Hippocampal formation (tissue), 2 donors: ENCODE measurements at places on chromosomes 4 and X.

GRCh38 chr4:18075823-18076433 lies 54.4 kb upstream of the LCORL start:
- no peak for DNase-seq

DNA sequence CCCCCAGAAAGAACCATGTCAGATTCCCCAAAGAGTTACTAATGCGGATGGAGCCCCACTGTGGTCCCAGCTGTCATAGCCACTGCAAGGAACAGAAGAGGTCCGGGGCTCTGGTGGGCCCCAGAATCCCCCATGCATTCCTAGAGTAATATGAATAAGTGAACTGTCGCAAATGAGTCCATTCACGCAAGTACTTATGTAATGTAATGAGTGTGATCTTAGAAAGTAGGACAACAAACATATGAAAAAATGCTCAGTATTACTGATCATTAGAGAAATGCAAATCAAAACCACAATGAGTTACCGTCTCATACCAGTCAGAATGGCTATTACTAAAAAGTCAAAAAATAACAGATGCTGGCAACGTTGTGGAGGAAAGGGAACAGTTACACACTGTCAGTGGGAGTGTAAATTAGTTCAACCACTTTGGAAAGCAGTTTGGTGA lies 141.5 kb upstream of the RBPJ start:
- no peak for DNase-seq

GRCh38 chr4:95197353-95197752 lies 351.4 kb downstream of the UNC5C start:
- DNase-seq, result no peak

- no peak for DNase-seq
Observed at GRCh38 chr4:6092971-6093370, 74.7 kb upstream of the C4orf50 start.

GRCh38 chr4:145703850-145704497 lies 24.0 kb downstream of the C4orf51 start:
- no peak for DNase-seq

DNA sequence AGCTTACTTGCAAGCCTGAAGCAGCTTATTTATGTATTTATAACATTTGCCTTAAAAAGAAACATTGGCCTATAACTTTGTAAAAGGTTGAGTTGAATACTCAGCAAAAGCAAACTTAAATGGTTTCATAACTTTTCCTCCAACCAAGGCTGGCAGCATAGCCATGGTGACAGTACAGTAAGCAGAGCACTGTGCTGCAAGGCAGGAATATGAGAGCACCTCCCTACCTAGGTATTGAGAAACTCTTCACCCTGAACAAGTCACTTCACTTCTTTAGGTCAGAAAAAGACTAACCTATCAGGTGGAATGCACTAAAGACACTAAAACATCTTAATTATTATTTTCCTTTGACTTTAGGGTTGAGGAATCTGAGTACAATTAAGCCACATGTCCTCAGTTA lies 63.9 kb upstream of the GYPA start:
- no peak for DNase-seq

GRCh38 chr4:25799522-25799921 lies 63.3 kb downstream of the SEL1L3 start:
- DNase-seq, result no peak

DNA sequence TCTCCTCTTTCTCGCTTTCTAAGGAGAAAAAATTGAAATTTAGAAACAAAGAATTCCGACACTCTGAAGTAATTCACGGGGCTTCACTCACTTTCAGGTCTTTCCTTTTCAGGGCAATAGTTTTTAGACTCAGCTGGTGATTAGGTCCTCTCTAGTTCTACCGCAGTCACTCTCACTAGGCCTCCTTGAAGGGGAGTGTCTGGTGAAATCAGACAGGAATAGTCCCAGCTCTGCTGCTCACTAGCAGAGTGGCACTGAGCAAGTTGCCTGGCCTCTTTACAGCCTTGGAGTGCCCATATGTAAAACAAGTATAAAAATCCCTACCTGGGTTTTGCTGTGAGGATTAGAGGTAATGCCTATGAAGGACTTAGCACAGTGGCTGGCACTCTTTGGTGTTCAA lies 64.1 kb downstream of the NEUROG2 start:
- DNase-seq, result no peak

DNA sequence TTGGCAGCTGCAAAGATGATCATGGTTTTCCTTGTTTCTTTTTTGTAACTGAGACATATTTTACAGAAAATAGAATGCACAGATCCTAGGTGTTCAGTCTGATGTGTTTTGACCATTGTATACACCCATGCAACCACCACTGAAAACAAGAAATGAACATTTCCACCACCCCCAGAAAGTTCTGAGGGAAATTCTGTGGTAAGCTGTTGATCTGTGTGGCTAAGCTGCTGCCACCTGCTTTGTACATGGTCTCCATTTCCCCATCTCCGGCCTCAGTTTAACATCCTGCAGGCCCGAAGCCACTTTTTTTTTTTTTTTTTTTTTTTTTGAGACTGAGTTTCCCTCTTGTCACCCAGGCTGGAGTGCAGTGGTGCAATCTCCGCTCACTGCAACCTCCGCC lies 65.3 kb downstream of the NYX start:
- no peak for DNase-seq

GRCh38 chrX:26927419-26927818 lies 535.7 kb downstream of the PPP4R3C start:
- no peak for DNase-seq

GRCh38 chr4:176746846-176747245 lies 45.9 kb downstream of the VEGFC start:
- no peak for DNase-seq
